BE2C (cell line): ENCODE measurements at places on chromosomes 11 and 22.
A peak's percentile ranks its signal among the peaks of the same experiment; 100 is the strongest.

- no peak for DNase-seq
These were observed 3.1 kb downstream of the DMC1 start for GRCh38 chr22:38566726-38567504.

- no peak for DNase-seq
These were observed 30.0 kb upstream of the FLI1 start for GRCh38 chr11:128663824-128664223.

- no peak for DNase-seq
These were observed 3.7 kb downstream of the OR8B2 start for GRCh38 chr11:124380585-124380984.

DNA sequence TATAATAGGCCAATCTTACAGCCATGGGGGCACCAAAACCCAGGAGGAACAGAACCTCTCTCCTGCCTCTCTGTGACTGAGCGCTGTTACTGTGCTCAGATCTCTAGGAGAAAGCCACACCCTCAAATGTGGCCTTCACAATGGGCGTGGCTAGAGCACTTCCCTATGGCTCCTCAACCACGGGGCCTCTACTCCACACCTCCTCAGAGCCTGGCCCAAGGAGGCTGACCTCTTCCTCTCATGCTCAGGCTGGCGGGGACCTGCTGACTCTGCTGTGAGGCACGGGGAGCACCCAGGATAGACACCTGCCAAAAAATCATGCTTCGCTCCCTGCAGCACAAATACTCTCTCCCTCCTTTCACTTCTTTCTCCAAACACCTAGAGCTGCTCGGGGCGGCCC, 41.0 kb downstream of the C11orf58 start:
- no peak for DNase-seq

DNA sequence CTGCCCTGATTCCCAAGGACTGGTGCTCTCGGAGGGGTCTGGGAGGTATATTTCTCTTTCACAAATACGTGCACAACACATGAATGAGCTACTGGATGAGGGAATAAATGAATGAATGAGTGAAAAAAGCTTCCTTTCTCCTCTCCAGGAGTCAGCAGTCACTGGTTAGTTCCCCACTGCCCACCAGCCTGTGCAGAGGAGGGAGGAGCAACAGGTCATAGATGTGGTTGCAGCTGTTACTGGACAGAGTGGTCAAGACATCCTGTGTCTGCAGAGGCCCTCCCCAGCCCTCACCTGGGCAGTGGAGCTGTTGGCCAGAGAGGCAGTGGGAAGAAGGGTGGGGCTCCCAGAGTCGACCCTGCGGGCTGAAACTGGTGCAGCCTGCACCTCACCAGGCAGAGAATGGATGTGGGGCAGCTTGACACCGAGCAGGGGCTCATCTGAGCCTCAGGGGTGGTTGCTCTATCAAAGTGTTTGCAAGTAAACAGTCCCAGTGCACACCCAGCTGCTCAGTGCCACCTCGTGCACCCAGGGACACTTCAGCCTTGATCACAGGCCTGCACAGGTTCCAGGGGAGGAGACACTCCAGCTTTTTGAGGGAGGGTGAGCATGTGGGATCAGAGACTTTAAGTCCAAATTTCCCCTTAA, 1.4 kb upstream of the VPREB1 start:
- no peak for DNase-seq

DNA sequence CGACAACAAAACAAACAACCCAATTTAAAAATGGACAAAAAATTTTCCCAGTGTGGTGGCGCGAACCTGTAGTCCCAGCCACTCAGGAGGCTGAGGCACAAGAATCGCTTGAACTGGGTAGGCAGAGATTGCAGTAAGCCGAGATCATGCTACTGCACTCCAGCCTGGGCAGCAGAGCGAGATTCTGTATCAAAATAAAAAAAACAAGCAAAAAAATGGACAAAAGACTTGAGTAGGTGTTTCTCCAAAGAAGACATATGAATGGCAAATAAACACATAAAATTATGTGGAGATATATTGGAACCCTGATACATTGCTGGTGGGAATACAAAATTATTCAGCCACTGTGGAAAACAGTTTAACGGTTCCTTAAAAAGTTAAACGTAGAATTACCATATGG, 27.4 kb upstream of the MAPK1 start:
- DNase-seq: no peak

DNA sequence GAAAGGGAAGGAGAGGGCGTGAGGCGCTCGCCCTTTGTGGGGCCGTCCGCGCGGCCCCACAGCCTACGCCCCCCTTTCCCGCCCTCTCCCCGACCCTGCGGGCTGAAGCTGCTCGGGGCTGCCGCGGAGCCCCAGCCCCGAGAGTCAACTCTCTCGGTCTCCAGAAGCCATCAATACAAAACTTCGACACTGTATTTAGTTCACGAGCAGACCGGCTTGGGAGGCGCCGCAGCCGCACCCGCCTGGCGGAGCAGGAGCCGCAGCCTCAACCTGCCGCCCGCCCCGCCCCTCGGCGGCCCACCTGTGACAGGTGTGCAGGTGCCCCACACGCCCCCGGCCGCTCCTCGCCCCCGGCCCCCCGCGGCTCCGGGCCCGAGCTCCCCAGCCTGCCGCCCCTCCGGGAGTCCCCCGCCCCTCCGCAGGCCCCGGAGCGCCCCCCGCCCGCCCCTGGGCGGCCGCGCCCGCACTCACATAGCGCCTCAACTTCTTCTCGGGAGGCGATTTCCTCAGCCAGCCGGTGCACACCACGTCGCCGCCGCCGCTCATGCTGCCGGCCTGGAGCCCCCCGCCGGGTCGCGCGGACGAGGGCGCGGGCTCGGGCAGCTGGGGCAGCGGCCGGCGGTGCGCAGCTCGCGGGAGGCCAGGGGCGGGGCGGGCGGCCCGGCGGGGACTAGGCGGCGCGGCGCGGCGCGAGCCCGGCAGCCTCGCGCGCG, at the start of gene GAB2:
Gene GAB2, minus strand, starts transcription at position 646 of the 713 bp plus-strand sequence. Its CDS starts 100 bp downstream, at position 546.
- DNase-seq: no peak

GRCh38 chr22:41478891-41479521, 10.1 kb downstream of the ACO2 start:
- DNase-seq: peak; percentile 19

DNA sequence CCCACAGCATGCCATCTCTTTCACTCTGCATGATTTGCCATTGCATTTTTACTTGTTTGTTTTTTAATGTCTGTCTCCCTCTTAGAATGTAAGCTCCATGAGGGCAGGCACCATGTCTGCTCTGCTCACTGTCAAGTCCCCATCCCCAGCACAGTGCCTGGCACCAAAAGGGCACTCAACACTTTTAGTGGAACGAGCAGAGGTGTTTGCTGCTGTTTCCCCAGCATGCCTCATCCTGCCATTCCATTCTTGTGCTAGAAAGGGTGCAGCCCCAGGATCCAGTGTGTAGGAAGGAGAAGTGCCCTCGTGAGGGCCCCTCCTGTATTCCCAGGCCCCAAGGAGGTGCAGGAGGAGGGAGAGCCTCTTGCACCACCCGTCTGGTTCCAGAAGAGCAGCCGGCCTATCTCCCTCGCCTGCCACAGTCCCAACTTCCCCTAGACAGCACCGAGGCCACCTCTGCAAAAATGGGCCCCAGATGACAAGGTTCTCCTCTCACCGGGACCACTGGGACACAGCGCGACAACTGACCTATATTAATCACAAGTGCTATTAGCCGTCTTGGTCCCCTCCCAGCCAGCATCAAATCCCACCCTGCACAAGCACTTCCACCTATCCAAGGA, 33.3 kb upstream of the CACNG2 start:
- DNase-seq: no peak

DNA sequence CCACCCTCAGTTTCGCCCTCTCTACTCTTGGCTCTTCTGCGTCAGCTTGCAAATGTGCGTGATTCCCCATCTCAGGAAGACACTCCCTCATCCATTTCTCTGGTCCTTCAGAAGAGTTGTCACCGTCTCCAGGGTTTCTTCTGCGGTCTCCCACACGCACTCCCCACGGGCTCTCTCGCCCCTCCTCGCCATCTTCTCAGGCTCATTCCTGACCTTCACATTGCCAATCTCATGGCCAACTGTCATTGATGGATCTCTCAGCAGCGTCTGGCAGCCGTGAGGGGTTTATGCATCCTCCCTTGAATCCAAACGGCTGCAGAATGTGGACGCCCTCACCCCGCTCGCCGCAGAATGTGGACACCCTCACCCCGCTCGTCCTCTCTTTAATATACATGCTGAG, 10.5 kb downstream of the SYNGR1 start:
- DNase-seq: no peak

DNA sequence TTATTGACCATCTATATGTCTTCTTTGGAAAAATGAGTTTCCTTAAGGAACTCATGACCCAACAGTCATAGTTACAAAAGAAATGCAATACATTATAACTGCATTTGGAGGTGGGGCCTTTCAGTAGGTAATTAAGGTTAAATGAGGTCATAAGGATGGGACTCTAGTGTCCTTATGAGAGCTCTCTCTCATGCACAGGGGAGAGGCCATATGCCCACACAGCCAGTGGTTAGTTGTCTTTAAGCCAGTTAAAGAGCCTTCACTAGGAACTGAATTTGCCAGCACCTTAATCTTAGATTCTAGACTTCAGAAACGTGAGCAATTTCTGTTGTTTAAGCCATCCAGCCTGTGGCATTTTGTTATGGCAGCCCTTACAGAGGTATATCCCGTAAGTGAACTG, 27.3 kb downstream of the INTS4 start:
- DNase-seq: no peak

DNA sequence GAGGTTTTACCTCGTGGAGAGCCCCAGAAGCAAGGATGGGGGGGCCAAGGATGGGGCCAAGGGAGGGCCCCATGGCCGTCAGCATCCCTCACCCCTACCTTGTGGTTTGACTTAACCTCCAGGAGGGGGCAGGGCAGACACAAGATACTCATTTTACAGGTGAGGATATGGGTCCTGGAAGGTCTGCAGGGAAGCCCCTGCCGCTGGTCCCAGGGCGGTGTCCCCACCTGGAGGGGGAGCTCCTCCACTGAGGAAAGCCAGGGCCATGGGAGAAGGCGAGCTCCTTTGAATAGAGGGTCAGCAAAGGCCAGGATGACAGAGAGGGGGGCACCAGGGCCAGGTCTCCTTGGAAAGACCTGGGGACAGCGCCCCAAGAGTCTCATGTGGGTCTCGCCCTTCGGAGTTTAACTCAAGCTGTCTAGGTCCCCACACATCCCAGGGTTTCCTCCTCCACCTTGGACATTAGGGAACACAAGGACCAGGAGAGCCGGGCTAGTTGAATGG, 5.9 kb upstream of the ADORA2A start:
- no peak for DNase-seq

DNA sequence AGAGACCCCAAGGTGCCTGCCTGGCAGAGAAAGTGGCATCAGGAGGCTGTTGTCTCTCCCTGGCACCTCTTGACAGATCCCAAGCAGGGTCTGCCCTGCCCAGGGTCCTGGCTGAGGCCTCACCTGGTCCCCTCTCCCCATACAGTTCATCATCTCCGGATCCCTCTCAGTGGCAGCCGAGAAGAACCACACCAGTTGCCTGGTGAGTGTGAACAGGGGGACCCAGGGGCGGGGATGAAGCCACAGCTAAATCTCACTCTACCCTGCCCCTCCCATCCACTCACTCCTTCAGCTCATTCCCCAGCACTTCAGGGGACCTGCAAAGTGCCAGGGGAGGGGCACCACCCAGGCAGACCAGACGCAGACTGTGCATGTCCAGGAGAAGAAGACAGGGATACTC, 14.0 kb upstream of the MS4A10 start:
- no peak for DNase-seq

GRCh38 chr11:91686700-91687099, 537.9 kb upstream of the FAT3 start:
- DNase-seq: no peak

- no peak for DNase-seq
These were observed 53.5 kb downstream of the ENTHD1 start for GRCh38 chr22:39839917-39840510.

GRCh38 chr22:35638410-35638809, 9.8 kb upstream of the APOL6 start:
- peak; percentile 83 for DNase-seq

DNA sequence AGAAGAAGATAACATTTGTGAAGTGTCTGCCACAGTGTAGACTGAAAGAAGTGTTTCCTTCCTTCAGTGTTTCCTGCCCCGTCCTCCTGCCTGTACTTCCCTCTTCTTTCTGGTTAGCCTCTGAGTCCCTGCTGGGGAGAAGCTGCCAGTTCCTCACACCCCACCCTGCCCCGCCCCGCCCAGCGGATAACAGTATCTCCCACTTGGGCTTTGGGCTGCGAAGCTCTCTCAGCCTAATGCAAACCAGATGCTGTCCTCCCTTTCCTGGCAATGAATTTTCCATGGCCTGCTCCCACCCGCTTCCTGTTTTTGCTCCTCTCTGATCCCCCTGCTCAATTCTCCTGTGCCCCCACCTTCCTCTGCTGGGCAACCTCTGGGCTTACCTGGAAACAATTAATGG, 5.2 kb upstream of the RAB3IL1 start:
- DNase-seq: peak; percentile 82

GRCh38 chr11:104763930-104764709, 134.1 kb downstream of the CASP12 start:
- no peak for DNase-seq

DNA sequence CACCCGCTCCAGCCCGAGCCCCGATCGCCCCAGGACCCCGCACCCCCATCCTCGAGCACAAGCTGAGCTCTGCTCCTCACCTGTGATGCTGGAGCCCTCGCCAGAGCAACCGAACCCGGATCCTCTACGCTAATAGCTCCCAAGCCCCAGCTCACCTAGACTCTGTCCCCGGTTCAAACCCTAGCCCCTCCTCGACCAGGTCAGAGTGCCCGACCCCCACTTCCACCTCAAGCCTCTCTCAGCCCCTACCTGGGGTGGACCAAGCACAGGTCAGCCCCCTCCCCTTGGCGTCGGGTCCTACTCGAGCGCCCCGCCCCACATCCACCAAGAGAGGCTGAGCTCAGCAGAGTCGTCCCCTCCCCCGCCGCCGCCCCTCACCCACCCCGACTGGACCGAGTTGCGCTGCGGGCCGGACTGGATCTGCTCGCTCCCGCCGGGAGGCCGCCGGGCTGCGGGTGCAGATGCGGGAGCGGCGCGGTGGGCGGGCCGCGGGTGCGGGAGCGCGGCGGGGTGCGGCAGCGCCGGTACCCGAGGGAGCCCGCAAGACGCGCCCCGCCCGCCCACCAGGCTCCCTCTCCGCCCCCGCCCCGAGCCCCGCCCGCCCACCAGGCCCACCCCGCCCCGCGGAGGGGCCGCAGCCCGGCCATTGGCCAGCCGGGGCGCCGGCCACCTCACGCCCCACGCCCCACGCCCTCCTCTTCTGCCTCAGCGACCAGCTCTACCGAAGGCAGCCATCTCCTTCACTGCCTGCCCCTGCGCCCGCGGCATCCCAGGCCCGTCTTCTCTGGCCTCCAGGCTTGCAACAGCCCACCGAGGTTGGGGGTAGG, 577 bp upstream of the DKK3 start:
- DNase-seq: peak; percentile 78

- no peak for DNase-seq
These were observed 7.6 kb upstream of the CTR9 start for GRCh38 chr11:10743354-10744000.
